ENCODE measurements at places on chromosomes 7 and 10.

- DNase-seq = no peak
Measured at GRCh38 chr10:267705-268104, 132.4 kb downstream of the ZMYND11 start.

- no peak for DNase-seq
Measured at GRCh38 chr10:128686630-128687278, 560.5 kb upstream of the MKI67 start.

GRCh38 chr10:90372451-90372850 lies 485.4 kb downstream of the HTR7 start:
- DNase-seq = no peak

- DNase-seq = no peak
Measured at GRCh38 chr10:62671104-62671503, 133.4 kb upstream of the ADO start.

DNA sequence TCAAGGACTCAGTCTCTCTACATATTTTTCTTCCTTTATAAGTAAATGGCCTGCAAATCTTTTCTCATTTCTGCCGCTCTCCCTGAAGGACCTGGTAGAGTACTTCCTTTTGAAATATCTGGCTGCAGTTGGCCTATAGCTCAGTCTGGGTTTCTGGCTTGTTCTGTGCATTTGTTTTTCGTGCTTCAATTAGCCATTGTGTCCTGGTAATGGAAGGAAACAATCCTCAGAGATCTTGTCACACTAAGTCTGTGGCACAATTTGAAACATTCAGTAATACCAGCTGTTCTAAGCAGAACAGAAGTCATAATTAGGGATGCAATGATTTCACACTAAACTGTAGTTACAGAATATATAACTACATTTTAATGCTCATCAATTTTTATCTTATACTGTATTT lies 545.0 kb downstream of the NRG3 start:
- no peak for DNase-seq

GRCh38 chr10:11109590-11109989 lies 91.9 kb downstream of the CELF2 start:
- DNase-seq = no peak
